ELR (cell line): ENCODE measurements at places on chromosomes 6 and 20.

GRCh38 chr20:38759106-38759505 lies 10.8 kb downstream of the ACTR5 start:
- DNase-seq: no peak

GRCh38 chr6:84512391-84512790 lies 252.0 kb downstream of the TBX18 start:
- DNase-seq: no peak

DNA sequence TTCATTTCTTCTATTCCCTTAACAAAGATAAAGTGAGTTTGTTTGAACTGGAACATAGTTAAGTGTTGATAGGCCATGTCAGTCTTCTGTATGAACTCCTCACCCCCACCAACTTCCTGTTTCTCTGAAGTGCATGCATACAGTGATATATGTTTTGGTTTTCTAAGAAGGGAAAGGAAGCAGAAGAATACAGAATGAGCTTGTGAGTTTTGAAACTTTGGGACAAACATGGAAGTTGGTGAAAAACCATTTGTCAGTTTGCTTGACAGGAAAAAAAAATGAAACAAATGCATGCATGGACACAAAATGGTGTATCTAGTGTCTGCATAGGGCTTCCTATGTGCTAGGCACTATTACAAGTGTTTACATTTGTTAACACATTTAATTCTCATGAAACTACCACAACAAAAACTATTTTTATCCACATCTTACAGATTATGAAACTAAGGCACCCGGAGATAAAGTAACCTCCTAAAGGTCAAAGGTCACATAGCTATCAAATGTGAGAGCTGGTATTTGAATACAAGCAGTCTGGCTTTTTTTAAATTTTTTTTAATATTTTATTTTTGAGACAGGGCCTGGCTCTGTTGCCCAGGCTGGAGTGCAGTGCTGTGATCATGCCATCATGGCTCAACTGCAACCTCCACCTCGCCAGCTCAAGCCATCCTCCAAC lies 105.9 kb downstream of the ADGRB3 start:
- no peak for DNase-seq

- no peak for DNase-seq
Observed at GRCh38 chr6:5514353-5514752, 253.0 kb downstream of the FARS2 start.

DNA sequence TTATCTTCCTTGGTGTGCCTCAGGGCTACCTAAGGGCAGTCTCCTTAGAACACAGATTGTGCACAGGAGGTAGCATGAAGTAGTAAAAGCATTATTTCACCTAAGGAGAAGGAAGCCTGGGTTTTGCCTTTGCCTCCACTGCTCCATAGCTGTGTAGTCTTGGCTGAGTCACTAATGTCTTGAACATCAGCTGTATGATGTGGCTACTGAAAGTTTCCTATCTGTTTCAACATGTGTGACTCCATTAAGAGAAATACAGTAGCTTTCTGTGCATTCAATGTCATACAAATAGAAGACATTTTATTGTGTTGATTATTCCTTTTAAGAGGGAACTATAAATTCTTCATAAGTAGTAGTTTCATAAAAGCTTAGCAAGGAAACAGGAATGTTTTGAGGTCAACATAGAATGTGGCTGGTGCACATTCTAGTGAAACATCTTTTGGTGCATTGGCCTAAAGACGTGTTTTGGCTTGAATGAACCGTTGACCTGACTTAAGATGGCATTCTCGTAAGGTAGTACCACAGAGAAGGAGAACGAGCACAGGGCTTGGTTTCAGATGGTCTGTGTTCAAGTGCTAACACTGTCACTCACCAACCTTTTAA lies 70.6 kb downstream of the CTNNBL1 start:
- no peak for DNase-seq

GRCh38 chr6:66230591-66230990 lies 523.6 kb upstream of the EYS start:
- DNase-seq: no peak

GRCh38 chr6:82436740-82437139 lies 73.1 kb downstream of the TPBG start:
- no peak for DNase-seq

GRCh38 chr20:47703748-47704147 lies 81.5 kb downstream of the SULF2 start:
- DNase-seq: peak; percentile 14

- DNase-seq: peak; percentile 28
Observed at GRCh38 chr20:58303547-58303946, 6.0 kb upstream of the RAB22A start.

- no peak for DNase-seq
Observed at GRCh38 chr20:25686081-25687067, 10.3 kb downstream of the ZNF337 start.

GRCh38 chr6:118280210-118280609 lies 267.9 kb upstream of the PLN start:
- DNase-seq: no peak

DNA sequence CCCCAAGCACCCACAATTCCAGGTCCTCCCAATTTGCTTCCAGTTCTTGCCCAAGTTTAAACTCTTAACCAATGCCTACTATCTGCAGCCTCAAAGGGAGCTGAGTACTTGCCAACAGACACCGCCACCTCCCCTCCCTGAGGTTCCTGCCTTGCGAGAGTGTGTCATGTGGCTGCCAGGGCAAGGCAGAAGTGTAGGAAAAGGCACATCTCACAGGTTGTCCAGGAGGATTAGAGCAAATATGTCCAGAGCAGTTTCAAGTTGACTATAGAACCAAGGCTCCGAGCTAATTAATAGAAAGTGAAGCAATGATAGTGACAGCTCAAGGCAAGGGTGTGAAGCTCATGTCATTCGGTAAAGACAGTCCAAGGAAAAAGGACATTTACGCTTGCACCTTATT lies 127.8 kb downstream of the ATXN1 start:
- DNase-seq: no peak

- no peak for DNase-seq
Observed at GRCh38 chr6:16007146-16007545, 121.7 kb upstream of the MYLIP start.

GRCh38 chr6:27865850-27866356 lies 46.3 kb downstream of the OR2B2 start:
- DNase-seq: peak; percentile 82

- DNase-seq: no peak
Observed at GRCh38 chr6:156928126-156928525, 150.9 kb downstream of the ARID1B start.

DNA sequence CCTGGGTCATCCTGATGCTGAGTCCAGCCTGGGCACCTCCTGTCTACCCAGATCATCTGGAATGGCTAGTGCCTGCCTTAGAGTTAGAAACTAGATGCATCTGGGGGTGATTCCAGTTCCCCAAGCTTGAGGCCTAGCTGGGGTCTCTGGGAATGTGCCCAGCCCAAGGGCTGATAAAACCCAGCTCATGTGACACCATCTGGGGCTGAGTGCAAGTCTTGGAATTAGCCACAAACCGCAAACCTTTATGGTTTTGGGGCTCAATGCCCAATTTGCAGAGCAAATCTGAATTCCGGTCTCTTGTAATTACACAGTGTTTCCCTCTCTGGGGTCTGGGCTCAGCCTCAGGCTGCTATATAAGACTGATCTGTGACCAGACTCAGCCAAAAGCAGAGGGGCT lies at the start of gene BPIFB4:
BPIFB4 (plus strand) TSS at position 385 of the 400 bp plus-strand sequence. CDS start 1,884 bp downstream, outside the sequence.
- no peak for DNase-seq

DNA sequence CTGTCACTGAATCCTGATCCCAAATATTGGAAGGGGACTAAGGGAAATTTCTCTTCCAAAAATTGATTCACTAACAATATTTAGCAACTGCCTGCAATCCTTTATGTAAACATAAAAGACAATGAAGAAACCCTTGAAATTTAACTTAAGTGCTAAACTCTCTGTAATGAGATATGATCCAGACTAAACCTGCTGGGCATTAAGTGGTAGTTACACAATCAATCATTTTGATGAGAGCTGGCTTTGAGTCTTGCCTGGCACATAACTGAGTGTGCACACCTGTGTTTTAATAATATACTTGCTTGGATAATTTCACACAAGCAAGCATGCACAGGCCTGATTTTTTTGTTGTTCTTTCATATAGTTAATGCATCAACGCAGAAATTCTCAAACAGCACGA lies 9.8 kb upstream of the ZFP64 start:
- DNase-seq: no peak

DNA sequence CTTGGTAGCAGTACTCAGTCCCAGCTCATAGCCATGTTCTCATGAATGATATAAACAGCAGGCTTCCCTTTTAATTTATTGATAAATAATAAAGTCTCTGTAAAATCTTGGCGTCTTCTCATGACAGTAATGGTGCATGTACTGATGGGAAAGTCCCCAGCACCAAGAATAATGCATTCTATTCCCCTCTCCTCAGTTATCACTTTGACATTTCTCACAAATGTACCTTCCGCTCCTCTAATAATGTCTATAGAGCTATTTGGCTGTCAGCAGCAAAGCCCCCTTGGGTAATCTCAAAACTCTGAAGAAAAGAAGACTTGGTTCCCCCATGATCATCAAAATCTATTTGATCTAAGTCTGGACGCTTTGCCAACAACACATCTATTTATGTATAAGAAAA lies 185.0 kb upstream of the SPTLC3 start:
- DNase-seq: no peak

- no peak for DNase-seq
Observed at GRCh38 chr6:123990376-123990775, 186.7 kb downstream of the NKAIN2 start.

DNA sequence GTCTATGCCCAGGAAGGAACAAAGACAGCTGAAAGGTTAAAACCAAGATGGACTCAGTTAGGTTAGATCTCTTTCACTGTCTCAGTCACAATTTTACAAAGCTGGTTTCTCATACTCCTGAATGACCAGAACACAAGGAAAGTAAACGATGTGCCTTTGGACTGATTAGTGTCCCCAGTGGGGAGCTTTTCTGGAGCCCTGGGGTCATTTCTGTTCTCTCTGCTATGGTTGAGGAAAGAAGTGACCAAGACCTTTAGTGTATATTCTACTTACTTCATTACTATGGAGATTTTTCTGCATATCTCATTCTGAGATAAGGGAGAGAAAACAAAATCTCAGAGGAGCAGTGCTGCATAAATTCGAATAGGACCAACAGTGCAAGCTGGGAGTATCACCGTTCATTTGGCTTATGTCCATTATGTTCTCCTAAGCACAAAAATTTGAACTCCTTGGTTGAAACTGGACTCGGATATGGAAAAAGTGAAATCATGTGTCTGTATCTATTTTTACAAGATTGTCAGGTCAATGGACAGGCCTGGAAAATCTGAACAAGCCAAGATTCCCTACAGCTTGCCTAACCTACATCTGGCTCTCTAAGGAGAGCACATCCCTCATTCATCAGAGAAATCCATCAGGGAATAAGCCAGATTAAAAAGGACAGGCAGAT lies 34.4 kb upstream of the ENPP1 start:
- no peak for DNase-seq

GRCh38 chr20:33719277-33719988 lies 677 bp downstream of the PXMP4 start:
- DNase-seq: peak; percentile 22

DNA sequence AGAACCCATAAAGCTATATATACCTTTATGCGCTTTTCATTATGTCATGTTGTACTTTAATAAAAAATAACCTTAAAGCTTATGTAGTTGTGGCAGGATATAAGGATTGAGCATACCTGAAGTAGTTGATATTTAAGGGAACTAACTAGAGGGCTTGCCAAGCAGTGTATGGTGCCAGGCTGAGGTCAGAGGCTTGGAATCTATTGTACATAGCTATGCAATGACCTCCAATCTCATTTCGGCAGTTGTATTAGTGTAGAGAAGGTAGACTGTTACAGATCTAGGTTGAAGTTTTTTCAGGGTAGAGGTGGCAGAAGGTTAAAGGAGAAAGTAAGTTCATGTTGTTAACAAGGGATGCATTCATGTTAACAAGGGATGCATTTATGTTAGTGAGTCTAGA lies 397.7 kb upstream of the HS3ST5 start:
- no peak for DNase-seq

DNA sequence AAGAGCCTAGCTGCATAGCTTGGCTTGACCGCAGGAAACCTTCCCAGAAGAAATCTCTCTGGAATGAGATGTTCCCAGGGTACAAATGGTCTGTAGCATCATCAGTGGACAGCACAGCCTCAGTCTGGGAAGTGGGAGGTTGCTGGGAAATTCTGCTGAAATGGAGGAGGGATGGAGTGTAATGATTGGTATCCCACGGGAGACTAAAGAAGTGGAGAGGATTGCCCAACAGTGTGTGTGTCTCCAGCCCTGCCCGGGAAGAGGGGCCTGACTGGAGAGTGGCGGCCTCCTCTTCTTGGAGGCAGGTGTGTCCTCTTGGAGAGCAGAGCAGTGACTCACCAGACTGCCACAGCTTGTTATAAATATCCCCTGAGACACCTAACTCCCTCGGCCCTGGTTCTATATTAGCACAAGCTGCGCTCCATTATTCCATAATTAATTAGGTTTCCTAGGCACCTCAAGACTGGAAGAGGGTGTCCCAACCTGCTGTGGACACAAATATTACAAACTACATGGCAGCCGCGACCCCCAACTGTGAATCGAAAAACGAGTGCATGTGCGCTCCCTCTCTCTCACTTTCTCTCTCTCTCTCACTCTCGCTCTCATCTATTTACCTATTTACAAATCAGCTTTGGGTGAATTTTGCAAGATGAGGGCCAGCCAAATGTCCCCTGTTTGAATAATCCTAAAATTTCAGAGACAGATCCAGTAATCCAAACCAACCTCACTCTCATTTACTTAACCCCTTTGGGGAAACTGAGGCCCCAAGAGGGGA lies 68.8 kb downstream of the FGD2 start:
- DNase-seq: no peak

GRCh38 chr20:41392871-41393704 lies 26.5 kb upstream of the EMILIN3 start:
- peak; percentile 30 for DNase-seq

GRCh38 chr20:17223553-17223952 lies 3.3 kb upstream of the PCSK2 start:
- no peak for DNase-seq

DNA sequence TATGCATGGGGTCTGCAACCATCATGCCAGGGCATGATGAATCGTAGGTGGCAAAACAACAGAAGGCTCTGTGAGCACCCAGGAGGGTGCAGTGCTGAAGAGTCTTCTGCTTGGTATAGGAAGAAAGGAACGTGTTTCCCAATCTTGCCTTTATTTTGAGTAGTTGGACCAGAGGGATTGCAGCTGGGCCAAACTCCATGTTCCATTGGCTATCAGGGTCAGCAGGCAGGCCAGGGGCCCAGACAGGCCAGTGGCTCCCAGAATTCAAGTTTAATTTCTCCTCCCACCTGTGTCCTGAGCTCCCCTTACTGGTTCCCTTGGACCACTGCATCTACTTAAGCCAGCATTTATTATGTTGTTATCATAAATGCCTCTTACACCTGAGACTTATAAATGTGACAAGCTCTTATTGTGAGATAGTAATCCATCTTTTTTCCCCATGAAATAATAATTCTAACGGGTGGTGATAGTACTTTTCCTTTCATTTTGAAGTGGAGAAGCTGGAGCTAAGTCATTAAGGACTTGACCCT lies 918 bp upstream of the TRIM38 start:
- DNase-seq: peak; percentile 17

GRCh38 chr6:36844232-36845170 lies 5.3 kb upstream of the CPNE5 start:
- DNase-seq: no peak

GRCh38 chr20:44011251-44011940 lies 96.7 kb downstream of the TOX2 start:
- DNase-seq: no peak

GRCh38 chr6:153595903-153596302 lies 443.1 kb upstream of the OPRM1 start:
- DNase-seq: peak; percentile 59

- no peak for DNase-seq
Observed at GRCh38 chr6:7685276-7685675, 40.6 kb upstream of the BMP6 start.
